ENCODE measurements at places on chromosomes 12 and 14.

- H3K27me3 ChIP-seq, result no peaks in the 10 kb centered on the region
- DNase-seq, result peak; percentile 87
- no peak overlapping the region for H3K4me3 ChIP-seq
- H3K36me3 ChIP-seq, result no peaks in the 10 kb centered on the region
- peaks cover 2% of the 10 kb centered on the region for H3K4me1 ChIP-seq
These were observed 9.2 kb upstream of the CLMN start for GRCh38 chr14:95328729-95329503.

- no peaks in the 10 kb centered on the region for H3K36me3 ChIP-seq
- no peaks in the 10 kb centered on the region for H3K27me3 ChIP-seq
- H3K4me1 ChIP-seq, result no peaks in the 10 kb centered on the region
These were observed 18.7 kb downstream of the HELB start for GRCh38 chr12:66320996-66321395.

GRCh38 chr14:78162202-78162601, 8.0 kb upstream of the NRXN3 start:
- no peak for DNase-seq
- no peak overlapping the region for H3K4me3 ChIP-seq
- H3K4me1 ChIP-seq, result no peaks in the 10 kb centered on the region
- H3K36me3 ChIP-seq, result no peaks in the 10 kb centered on the region

- H3K27ac ChIP-seq, result no peak overlapping the region
- H3K36me3 ChIP-seq, result no peaks in the 10 kb centered on the region
- no peak for DNase-seq
- no peaks in the 10 kb centered on the region for H3K4me1 ChIP-seq
- no peaks in the 10 kb centered on the region for H3K27me3 ChIP-seq
These were observed 41.6 kb downstream of the LRRC9 start for GRCh38 chr14:59961518-59962062.

GRCh38 chr12:28936221-28936620, 212.9 kb upstream of the FAR2 start:
- no peak for DNase-seq
- H3K27ac ChIP-seq, result no peak overlapping the region
- H3K36me3 ChIP-seq, result no peaks in the 10 kb centered on the region
- no peaks in the 10 kb centered on the region for H3K27me3 ChIP-seq

- no peaks in the 10 kb centered on the region for H3K27me3 ChIP-seq
- no peak overlapping the region for H3K27ac ChIP-seq
- no peaks in the 10 kb centered on the region for H3K4me1 ChIP-seq
These were observed 9.2 kb downstream of the ABHD4 start for GRCh38 chr14:22607291-22607690.

- H3K4me1 ChIP-seq, result no peaks in the 10 kb centered on the region
- H3K4me3 ChIP-seq, result no peak overlapping the region
- DNase-seq, result no peak
- H3K27ac ChIP-seq, result no peak overlapping the region
- no peaks in the 10 kb centered on the region for H3K27me3 ChIP-seq
These were observed 11.6 kb downstream of the HVCN1 start for GRCh38 chr12:110677206-110677911.

DNA sequence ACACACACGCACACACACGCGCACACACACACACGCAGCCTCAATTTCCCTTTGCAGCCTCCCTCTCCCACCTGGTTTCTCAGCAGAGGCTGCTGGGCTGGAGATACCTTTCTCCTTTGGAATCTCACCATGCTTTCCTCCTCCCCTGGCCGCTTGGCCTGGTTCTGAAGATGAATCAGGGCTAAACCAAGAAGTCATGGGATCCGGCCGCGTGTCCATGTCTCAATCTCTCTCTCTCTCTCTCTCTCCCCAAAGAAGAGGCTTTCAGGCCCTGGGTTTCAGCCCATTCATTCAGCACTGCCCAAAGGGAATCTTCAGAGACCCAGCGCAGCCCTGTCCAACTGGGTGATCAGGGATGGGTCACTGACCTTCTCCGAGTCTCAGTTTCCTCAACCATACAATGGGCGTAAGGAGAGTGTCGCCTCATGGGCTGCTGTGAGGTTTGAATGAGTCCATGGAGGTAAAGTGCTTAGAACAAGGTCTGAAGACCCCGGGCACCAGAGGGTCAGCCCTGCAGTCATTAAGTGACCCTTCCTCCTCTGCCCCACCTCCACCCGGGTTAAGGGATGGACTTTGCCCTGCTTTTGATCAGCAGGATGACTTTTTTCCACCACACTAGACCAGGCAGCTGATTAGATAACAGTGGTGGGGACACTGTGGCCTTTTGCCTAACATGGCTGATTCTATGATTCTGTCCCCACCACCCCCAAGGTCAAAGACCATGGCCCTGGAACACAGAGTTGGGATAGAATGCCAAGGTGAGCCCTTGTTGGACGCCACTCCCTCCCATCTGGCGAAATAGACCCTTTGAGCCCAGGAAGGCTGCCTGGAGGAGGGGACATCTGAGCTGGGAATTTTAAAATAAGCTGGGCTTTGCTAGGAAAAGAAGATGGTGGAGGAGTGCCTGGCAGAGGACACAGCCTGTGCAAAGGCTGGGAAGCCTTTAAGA, 42.1 kb downstream of the SCARB1 start:
- H3K4me1 ChIP-seq, result no peaks in the 10 kb centered on the region
- H3K36me3 ChIP-seq, result peaks cover 11% of the 10 kb centered on the region
- no peak overlapping the region for H3K4me3 ChIP-seq
- H3K27me3 ChIP-seq, result no peaks in the 10 kb centered on the region

- H3K4me3 ChIP-seq, result no peak overlapping the region
- H3K36me3 ChIP-seq, result no peaks in the 10 kb centered on the region
- no peak for DNase-seq
These were observed 25.2 kb downstream of the TMEM30B start for GRCh38 chr14:61255968-61256367.

DNA sequence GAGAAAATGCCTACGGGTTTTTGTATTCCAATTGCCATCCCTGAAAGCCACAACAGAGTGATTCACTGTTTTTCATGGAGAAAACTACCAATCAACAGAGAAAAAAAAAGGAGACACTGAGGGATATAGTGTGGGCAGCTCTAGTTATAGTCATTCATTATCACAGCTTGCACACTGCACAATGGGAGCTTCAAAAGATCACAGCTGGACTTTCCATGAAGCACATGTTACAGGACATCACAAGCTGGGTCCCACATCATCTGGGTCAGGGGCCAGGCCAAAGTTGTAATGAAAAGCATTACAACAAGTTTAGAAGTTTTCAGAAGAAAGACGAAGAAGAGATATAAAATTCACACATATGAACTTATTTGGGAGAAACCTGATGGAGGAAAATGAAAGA, 41.5 kb downstream of the RERG start:
- H3K27me3 ChIP-seq, result no peaks in the 10 kb centered on the region
- no peaks in the 10 kb centered on the region for H3K4me1 ChIP-seq
- no peaks in the 10 kb centered on the region for H3K36me3 ChIP-seq
- H3K4me3 ChIP-seq, result no peak overlapping the region

DNA sequence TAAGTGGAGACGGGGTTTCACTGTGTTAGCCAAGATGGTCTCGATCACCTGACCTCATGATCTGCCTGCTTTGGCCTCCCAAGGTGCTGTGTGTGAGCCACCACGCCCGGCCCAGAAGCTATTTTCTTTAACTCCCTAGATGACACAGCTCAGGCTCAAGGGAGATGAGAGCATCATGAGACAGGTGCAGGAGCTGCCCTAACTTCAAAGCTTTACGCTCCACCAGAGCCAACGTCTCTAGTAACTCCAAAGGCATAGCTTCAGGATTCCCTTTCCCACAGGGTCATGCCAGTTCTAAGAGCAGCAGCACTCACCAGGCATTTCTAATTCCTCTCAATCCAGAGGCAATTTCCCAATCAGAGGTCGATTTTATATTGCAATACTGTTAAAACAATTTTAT, 21.0 kb downstream of the NDUFA12 start:
- H3K4me3 ChIP-seq, result no peak overlapping the region
- H3K27me3 ChIP-seq, result no peaks in the 10 kb centered on the region
- no peak overlapping the region for H3K27ac ChIP-seq
- DNase-seq, result no peak

GRCh38 chr14:70663707-70664179, 22.0 kb downstream of the TTC9 start:
- H3K4me3 ChIP-seq, result no peak overlapping the region
- H3K27me3 ChIP-seq, result no peaks in the 10 kb centered on the region
- H3K4me1 ChIP-seq, result peaks cover 5% of the 10 kb centered on the region
- H3K27ac ChIP-seq, result no peak overlapping the region
- H3K36me3 ChIP-seq, result peaks cover 6% of the 10 kb centered on the region
- no peak for DNase-seq

DNA sequence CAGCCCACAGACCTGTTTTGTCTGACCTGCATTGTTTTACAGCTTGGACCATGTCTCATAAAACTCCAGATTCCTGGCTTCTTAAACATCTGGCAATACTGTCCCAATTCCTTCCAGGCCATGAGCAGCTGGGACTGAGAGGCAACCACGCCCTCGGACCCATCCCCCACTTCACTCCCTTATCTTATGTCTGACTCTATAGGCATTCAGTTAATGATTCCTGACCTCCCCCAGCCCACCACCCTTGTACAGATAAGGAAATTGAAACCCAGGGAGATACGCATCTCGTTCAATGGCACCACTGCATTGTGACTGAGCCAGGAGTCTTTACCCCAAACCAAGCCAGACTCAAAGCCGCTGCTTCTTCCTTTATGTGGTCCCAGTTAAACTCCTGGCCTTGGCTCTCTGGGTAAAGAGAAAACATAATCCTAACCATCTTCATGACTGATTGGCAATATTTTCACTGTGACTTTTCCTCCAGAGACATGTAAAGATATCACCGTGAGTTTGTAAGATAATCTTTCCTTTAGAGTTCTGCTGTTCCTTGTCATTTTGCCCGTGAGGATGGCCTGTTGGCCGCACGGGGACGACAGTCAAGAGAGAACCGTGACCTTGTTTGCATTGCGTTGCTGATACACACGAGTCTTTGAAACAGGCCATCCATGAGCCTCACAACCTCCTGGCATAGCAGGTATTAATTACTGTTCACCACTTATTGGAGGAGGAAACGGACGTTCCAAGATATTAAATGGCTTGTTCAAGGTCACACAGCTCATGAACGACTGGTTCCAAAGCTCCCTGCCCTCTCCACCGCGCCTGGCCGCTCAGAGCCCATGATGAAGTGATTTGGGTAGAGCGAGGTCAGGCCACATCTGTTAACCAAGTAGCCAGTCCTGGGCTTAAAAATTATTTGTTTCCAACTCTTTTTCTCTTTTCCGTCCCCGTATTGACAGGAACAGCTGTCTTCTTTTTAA, 39.4 kb downstream of the MAP1LC3B2 start:
- peak overlapping the region; percentile 42 for H3K4me3 ChIP-seq
- DNase-seq, result no peak
- peak overlapping the region; percentile 80 for H3K27ac ChIP-seq
- H3K4me1 ChIP-seq, result peaks cover 16% of the 10 kb centered on the region
- no peaks in the 10 kb centered on the region for H3K27me3 ChIP-seq

DNA sequence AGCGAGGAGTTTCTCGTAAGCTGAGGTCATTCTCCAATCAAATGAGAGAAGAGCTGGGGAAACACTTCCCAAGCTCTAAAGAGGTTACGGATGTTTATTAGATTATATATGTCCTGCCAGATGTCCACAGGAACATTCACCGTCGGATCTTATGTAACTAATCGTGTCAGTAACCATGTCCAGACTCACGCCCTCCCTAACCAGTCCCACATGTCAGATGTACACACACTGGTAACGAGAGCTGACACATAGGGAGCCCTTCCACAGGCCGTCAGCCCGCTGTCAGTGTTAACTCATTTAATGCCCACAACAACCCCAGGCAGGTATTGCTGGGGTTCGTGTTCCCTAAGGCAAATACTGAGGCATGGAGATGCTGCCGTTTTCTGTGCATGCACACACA, 223.7 kb upstream of the RTL1 start:
- no peak for DNase-seq
- no peaks in the 10 kb centered on the region for H3K36me3 ChIP-seq
- no peak overlapping the region for H3K27ac ChIP-seq
- no peak overlapping the region for H3K4me3 ChIP-seq
